GM23248 (cell line): ENCODE measurements at places on chromosomes 6 and 20.

DNA sequence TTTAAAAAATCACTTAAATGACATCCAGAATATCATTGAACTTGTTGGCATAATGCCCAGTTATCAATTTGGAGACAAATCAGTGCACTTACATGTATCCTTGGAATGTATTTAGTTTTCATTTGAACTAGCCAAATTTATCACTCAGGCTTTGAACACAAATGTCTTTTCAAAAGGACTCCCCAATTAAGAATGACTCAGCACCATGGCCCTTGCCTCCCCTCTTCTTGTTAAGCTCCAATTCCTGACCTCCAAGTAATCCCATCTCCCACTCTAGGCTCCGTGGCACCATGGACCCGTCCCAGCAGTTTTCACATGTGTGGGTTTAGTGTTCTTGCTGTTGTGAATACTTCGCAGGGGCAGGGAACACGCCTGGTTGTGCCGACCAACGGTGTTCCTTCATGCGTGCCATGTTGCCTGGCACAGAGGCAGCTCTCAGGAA lies 2.7 kb downstream of the AKAP12 start:
- DNase-seq, result no peak

GRCh38 chr6:156423829-156424228 lies 353.3 kb upstream of the ARID1B start:
- no peak for DNase-seq

DNA sequence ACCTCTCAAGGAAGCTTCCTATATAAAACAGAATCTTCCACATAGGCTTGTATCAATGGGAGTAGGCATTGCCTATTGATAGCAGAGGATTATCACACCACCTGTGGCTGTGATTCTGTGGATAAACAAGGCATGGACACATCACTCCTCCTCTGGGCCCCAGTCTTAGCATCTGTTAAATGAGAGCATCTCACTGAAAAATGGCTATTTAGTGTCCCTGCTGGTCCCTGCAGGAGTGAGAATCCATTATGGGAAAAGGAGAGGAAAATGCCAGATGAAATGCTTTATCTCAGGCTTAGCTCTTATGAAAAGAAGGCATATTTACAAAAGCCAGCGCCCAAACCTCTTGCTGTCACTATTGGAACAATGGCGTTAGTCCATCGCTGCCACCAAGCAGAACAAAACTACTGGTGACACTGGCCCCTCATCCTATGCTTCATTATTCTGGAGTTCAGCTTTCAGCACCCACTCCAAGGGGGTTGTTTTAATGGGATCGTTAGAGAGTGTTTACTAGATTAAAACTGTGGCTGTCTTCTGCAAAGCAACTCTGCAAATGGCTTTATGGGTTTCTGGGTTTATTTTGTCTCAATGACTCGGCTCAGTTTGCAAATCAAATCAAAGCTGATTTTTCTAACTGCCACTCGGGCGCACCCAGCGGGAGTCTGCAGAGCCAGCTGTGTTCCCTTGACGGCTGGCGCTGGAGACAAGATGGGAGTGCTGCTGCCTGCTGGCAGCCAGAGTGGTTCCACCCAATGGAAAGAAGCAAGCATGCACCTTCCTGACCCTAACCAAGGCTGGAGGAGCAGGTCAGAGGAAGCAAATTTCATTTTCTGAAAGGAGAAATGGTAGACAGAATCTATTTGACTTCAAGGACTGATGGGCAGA lies 658.8 kb upstream of the CHD6 start:
- no peak for DNase-seq

GRCh38 chr6:47380251-47380650 lies 70.5 kb upstream of the TNFRSF21 start:
- DNase-seq, result no peak

GRCh38 chr20:52193133-52193532 lies 1.6 kb upstream of the ZFP64 start:
- no peak for DNase-seq

DNA sequence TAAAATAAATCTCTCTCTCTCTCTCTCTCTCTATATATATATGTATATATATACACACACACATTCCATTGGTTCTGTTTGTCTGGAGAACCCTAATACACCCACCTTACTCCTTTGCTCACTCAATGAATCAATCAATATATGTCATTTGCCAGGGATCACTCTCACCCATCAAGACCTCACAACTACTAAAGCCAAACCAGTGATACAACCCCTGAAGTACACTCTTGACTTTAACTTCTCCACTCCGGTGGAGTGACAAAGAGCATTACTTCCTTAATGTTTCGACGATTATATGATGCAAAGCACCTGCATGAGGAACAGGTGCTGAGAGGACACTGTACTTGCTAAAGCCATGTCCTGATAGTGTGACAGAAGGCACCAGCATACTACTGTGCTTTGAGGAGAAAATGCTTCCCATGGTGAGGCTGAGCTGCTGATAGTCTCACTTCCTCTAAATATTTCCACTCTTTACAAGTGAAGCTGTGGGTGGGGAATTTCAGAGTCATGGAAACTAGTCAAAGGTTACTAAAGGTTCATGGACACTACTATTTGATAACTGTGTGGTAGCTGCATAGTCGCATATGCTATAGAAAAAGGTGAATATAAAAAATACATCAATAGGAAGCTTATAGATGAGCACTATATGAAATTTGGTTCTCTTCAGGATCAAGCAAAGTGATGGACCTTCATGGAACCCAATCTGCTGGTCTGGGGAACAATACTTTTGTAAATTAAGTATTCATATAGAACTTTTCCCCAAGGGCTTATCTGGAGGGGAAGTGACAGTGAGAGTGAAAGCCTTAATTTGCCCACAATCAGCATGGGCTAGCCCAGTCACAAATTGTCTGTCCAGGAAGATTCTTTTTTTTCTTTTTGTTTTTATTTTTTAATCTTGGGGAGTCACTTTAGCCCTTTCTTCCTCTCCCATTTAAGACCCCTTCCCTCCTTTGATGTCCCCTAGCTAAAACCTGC lies 141.9 kb upstream of the NEDD9 start:
- DNase-seq, result no peak

- DNase-seq, result peak; percentile 57
These were observed 222.8 kb upstream of the PLN start for GRCh38 chr6:118325220-118325860.
